Stimulated activated naive CD8-positive, alpha-beta T cell treated with anti-CD3 and anti-CD28 coated beads, Interleukin-15, Interleukin-2, amounts not matched to agents 100 U/mL and 50 U/mL, for 24 hours (primary cell): ENCODE measurements at places on chromosomes 12 and 14.

GRCh38 chr14:64232095-64232838 lies 61.9 kb downstream of the ESR2 start:
- DNase-seq = peak; percentile 55

- DNase-seq = no peak
Measured at GRCh38 chr12:69688021-69688420, 11.1 kb downstream of the BEST3 start.

DNA sequence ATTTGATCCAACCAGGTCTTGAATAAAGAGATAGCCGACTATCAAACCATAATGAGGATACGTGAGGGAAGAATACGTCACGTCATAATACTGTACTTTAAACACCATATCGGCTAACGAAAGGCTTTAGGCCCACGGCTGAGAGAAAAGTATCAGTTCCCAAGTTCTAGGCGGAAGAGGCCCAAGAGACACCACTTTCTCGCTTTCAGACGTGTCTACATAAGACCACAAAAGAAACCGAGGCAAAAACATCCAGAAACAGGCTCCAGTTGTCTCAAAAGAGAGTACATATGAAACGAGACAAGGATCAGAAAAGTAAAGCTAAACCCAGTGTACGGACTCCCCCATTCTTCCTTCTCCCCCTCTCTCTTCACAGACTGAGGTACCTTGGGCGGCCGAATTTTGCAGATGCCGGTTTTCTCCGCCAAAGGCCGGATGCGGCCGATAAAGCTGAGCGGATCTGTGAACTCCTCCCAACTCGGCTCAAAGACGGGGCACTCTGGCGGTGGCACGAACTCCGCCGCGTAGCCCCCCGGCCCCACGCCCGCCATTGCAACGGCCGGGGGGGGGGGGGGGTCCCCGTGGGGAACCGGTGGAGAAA lies 479 bp downstream of the KDM5A start:
- peak; percentile 55 for DNase-seq

GRCh38 chr12:127675936-127676335 lies 591.0 kb upstream of the TMEM132C start:
- no peak for DNase-seq

DNA sequence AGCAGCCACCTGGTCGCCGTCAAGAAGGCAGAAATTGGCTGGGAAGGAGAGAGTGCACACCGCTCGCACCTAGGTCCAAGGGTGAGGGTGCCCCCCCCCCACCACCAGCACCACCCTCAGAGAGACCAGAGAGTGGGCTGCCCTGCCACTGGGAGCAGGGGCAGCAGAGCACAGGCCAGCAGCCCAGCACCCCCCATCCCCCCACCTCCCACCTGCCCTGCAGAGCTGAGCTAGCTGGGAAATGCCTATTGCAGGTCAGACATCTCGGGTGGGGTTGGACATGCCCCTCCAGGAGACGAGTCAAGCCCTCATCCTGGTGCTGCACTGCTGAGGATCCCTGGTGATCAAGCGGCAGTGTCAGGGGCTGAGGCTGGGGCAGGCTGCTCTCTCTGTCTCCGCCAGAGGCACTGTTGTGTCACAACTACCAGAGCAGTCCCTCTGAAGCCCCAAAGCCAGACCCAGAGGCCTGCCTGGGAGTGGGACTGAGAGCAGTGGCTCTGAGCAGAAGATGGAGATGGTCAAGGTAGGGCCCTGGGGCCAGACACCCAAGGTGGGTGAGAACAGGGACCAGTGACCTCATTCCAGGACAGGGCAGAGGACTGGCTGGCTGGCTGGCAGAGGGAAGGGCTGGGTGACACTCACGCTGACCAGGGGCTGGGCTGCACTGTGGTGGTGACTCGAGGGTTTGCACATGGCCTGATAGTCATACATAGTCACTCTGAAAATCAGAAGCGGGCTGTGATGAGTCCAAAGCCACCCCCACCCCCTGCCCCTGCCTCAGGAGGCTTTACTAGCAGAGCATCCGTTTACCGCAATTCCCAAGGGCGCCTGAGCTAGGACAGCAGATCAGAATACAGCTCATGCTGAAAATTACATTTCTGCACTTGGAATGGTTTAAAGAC lies 19.7 kb upstream of the LRTM2 start:
- no peak for DNase-seq

GRCh38 chr12:26244503-26244902 lies 49.1 kb downstream of the SSPN start:
- no peak for DNase-seq

GRCh38 chr12:104482113-104482512 lies 25.4 kb downstream of the CHST11 start:
- no peak for DNase-seq

DNA sequence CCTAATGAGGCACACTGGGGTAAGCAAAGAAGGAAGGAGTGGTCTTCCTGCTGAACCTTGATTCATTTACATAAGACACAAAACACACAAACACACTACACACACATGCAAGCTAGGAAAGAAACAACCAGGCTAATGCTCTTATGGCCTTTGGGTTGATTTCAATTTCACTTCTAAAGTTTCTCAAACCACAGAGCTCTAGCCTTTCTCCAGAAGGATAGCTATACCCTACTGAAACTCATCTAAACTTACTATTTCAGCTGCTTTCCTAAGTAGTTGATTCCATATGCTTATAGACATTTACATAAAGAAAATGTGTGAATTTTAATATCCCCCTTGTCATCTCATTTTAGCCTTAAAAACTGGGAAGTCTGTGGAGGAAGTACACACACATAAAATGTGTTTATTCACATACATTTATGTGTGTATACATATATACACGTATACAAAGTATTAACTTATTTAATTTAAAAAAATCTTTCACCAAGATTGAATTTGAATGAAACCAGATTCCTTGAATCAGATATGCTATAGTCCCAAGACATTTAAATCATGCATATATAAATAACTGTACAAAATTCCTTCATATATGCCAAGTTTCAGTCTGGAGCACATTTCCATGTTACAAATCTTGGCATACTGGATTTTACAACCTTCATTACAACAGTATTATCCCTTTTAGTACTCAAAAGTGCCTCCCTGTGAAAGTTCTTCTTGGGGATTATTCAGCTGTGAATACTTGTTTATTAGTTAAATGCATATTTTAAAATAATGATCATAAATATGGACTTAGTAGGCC lies 231.8 kb upstream of the NPAS3 start:
- DNase-seq = no peak

- DNase-seq = no peak
Measured at GRCh38 chr12:76042147-76042546, 10.6 kb upstream of the PHLDA1 start.

- DNase-seq = no peak
Measured at GRCh38 chr12:79300199-79300568, 390.6 kb downstream of the PAWR start.

GRCh38 chr12:45220363-45220931 lies 4.6 kb downstream of the ANO6 start:
- no peak for DNase-seq

- DNase-seq = no peak
Measured at GRCh38 chr14:101808020-101808641, 46.6 kb downstream of the PPP2R5C start.

- DNase-seq = no peak
Measured at GRCh38 chr14:31229009-31229408, 21.4 kb upstream of the HECTD1 start.

DNA sequence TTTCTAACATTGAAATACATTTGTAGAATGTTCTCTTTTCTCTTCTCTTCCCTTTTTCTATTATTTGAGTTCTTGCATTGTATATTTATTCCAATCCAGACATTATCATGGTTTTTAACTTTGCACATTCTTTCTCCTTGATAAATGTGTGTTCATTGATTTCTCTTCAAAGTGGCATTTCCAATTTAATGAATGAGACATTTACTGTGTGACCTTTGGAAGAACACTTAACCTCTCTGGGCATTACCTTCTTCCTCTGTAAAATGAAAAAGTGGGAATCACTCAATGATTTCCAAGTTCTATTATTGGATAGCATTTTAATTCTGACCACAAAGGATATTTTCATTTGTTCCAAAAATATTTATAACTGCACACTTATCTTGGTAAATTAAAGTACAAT lies 1095.8 kb downstream of the GALC start:
- DNase-seq = no peak

GRCh38 chr12:124443931-124444712 lies 123.3 kb downstream of the NCOR2 start:
- no peak for DNase-seq

DNA sequence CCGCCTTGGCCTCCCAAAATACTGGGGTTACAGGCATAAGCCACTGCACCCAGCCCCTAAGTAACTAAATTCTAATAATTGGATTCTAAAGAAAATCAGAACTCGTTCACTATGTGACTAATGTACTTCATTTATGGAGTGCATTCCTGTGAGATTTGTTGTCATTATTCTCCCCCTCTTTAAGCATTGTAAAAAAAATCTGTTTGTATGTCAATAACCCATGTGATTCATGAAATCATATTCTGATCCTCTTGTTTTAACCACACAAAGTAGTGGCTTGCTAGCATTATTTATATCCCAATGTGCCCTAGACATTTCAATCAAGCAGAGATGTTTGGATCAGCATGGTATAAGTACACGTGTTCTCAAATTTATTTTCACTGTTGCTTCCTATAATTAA lies 78.2 kb upstream of the OSBPL8 start:
- DNase-seq = no peak

DNA sequence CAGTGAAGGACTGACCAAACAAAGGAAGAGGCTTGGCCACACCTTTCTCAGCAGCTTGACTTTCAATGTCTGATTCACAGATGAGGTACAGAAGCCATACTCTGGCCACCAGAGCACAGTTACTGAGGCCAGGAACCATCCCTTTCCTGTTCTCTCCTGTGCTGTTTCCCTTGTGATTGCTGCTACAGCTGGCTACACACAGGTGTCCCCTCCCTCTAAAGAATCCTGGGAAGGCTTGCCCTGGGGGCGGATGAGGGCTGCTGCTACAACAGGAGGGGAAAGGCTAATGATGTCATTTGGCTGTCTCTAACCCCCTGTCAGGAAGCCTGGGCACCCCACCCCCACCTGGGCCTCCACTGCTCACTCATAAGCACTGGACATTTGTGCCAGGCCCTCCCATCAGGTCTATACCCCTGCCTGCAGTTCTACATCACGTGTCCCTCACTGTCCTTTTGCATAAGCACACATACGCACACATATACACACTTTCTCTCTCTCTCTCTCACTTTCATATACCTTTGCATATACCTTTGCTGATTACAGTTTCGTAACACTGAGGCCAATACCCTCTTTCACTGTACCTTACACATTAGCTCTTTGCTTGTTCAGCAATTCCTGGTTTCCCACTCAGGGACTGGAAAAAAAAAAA lies 41.4 kb downstream of the PRPF40B start:
- no peak for DNase-seq

DNA sequence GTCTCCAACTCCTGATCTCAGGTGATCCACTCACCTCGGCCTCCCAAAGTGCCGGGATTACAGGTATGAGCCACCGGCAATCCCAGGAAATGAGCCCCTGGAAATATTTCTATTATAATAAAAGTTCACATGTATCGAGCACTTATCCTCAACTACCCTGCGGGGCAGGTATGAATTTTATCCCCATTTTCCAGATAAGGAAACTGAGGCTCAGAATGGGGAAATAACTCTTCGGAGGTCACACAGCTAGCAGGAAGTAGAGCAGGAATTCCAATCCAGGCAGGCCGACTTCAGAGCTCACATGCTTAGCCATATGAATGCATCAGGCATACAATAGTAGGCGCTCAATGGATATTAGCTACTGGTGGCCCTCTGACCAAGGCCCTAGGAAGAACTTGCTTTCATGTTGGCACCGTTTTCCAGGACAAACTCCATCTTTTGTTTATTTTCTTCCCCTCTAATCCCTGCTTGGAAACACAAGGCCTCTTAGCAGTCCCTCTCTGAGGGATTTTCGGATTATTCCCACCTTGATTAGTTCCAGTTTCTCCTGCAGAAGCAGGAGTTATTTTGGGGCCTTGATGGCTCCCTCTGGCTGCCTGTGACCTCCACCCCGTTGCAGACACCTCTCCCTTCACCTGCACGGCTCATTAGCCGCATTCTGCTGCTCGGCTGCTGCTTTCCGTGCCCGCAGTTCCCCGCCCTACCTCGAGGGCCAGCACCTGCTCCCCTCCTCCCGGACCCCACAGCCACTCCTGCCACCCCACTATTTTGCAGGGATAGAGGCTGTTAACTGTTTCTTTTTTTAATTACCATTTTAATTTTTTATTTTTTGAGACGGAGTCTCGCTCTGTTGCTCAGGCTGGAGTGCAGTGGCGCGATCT lies 18.7 kb upstream of the POP5 start:
- no peak for DNase-seq

- DNase-seq = no peak
Measured at GRCh38 chr12:56103823-56104108, 593 bp upstream of the PA2G4 start.

DNA sequence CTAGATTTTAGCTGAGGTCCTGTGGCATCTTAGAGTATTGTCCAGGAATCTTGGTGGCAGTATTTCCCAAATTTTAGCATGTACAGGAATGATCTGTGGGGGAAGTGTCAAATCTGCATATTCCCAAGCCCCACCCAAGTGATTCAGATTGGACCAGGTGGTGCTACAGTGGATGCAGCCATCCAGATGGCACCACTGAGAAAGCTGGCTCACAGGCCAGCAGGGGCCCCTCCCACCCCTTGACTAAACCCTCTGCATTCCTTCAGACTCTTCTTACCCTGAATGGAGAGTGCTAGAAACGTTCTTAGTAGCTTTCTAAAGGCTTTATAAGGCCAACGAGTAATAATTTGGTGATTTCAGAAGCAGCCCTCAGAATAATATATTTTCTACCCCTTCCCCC lies 255.2 kb downstream of the NRXN3 start:
- DNase-seq = no peak

- DNase-seq = no peak
Measured at GRCh38 chr12:54032086-54032619, 697 bp upstream of the HOXC5 start.

- no peak for DNase-seq
Measured at GRCh38 chr14:89616852-89617341, 199.9 kb upstream of the FOXN3 start.

- no peak for DNase-seq
Measured at GRCh38 chr12:100458191-100458590, 15.5 kb upstream of the NR1H4 start.

DNA sequence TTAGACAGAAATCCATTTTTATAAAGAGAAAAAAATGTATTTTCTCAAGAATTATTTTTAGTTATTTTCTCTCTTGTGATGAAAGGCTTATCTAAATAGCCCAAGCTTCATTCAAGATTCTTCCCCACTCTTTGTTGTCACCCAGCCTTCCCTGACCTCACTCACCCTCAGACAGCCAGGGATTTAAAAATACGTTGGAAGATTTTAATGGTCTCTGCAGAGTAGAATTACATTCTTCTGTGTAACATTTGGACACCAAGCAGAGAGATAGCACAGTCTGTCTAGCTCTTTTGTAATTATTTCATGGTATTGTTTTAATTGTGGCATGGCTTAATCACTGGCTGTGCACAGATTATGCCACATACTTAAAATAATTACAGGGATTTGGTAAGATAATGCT lies 130.3 kb downstream of the IGF1 start:
- DNase-seq = no peak

DNA sequence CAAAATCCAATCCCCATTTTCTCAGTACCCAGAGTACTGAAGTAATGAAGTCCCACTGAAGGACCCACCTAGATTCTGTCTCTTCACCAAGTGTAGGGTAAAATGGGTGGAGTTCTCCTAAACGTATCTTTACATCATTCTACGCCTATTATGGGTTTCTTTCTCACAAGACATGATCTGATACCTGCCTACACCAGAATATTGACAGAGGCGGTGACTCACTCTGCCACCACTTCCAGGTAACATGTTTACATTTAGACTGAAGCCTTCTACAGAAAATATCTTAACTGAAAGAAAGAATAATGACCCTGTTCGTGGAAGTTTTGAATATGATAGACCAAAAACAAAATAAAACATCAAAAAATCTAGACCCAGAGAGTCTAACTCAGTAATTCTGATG lies 89.8 kb downstream of the BTG1 start:
- no peak for DNase-seq
